ENCODE measurements at places on chromosomes 4 and X.

GRCh38 chr4:183409934-183410333 lies 34.5 kb upstream of the CDKN2AIP start:
- no peak for DNase-seq

DNA sequence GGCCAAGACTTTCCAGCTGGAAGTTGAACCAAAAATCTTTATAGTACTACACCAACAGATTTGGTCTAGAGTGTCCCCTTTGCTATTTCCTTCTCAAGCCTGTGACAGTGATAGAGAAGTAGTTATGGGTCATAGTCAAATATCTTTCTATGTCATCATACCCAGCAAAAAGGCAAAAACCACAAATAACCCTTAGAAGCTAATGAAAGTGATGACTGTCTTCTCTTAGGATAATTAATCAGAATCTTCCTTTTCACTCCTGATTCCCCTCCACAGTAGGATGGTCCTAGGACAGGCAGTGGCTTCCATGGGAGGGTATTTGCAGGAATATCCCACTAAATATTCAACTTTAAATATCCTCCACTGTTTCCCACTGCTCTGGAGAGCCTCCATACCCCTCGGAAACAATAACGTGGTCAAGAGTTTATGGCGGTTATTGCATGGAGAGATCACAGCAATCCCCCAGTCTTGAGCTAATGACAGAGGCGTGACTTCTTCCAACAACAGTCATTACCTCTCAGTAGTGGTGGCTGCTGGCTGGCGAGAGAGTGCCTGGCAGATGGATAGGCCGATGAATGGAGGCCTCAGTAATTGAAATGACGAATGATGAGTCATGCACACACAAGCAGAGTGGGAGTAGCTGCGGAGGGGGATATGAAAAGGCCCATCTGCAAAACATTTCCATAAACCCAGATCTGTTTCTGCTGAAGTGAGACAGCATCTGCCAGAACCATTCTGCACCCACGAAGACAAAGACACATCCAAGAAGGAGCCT lies 154.9 kb downstream of the STK32B start:
- peak; percentile 92 for DNase-seq

GRCh38 chrX:15416133-15416993 lies 32.1 kb upstream of the VEGFD start:
- peak; percentile 7 for DNase-seq

- DNase-seq = peak; percentile 57
Measured at GRCh38 chrX:30580641-30581040, 3.1 kb upstream of the TASL start.

- no peak for DNase-seq
Measured at GRCh38 chrX:124362072-124362471, 15.7 kb downstream of the SH2D1A start.

DNA sequence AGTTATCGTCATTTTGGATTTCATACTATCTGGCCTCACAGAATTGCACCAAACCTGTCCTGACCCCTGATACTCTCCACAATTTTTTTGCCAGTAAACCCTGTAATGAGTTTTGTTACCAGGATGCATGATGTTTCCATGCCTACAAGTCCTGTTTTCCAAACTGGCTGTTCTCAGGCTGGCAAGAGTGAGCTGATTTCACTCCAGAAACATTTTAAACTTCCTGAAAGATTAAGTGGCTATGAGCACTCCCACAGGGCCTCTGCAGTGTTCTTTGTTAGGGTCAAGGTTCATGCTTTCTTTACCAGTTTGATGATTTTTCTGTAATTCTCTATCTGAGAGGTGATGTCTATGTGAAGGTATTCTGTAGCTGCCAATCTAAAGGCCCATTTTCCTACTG lies 31.7 kb upstream of the PDLIM3 start:
- DNase-seq = peak; percentile 81

DNA sequence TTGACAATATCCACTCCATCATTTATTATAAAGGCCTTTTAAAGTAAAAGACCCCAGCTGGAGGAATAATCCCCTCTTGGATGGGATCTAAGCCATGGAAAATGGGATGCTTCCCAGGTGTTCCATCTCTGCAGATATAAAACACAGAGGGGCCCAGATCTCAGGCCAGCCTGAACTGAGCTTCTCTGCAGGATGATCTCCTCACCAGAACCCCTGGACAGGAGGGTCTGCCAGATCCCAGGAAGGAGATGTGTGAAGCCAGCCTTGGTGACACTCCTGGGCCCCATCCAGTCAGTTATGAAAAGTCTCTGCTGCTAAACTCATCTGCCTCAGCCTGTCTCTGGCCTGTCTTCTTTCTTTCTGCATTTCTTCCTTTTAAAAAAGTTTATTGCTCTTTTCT lies 56.7 kb downstream of the HTRA3 start:
- DNase-seq = no peak

GRCh38 chrX:25968920-25969319 lies 169.2 kb upstream of the MAGEB18 start:
- no peak for DNase-seq

DNA sequence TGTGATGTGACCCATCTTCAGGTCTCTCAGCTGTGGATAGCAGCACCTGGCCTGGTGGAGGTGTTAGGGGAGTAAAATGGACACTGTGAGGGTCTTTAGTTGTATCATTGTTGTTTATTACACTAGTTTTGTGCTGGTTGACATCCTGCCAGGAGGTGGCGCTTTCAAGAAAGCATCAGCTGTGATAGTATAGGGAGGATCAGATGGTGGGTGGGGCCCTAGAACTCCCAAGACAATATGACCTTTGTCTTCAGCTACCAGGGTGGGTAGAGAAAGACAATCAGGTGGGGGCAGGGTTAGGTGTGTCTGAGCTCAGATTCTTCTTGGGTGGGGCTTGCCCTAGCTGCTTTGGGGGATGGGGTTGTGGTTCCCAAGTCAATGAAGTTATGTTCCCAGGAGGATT lies 162.8 kb downstream of the PPP1R2C start:
- DNase-seq = peak; percentile 3

- DNase-seq = peak; percentile 46
Measured at GRCh38 chr4:142416121-142416520, 430.0 kb downstream of the INPP4B start.

DNA sequence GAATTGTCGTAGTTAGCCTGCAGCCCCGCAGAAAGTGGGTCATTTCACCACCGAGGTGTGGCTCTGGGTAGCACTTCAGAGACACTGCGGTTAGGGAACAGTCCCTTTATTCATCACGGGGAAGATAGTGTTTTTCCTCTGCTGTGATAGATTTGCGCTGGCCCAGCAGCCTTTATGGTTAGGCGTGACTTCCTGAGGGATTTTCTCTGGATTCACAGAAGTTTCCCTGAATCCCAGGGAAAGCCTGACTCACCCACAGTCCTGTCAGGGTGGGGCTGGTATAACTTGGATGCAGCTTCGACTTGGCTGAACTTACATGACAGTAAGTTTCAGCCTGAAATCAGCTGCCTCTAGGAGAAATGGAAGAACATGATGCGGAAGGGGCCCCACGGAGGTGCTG lies 196.3 kb upstream of the HHIP start:
- peak; percentile 3 for DNase-seq

DNA sequence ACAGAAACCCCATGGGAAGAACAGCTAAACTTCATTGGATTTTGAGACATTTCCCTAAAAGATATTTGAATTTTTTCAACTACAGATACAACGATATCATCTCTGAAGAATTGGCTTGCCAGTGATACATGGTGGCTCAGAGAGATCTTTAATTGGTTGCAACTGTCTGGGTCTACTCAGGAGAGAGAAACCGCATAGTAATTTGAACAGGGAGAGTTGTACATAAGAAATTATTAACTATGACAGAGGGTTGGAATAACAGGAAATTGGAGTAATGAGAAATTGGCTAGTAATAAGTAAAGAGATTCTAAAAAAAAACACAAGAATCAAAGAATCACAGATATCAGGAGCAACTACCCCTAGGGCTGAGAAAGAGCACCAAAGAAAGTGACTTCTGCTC lies 118.4 kb downstream of the KLHL13 start:
- no peak for DNase-seq

DNA sequence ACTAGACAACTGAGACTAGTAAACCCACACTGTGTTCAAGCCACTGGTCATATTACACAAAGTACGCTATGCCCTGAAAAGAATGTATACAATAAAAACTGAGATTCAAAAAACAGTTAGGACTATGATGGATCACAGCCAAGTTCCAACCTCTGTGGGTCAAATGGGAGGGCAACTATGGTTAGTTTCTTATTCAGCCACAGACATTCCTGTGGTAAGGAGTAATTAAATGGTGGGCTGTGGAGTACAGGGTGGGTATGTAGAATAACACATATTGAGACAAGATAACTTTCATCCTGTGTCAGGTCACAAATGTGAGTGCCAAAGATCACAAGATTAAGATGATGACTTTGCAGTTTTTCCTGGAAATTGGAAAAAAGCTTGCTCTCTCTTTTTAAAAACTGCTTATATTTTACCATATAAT lies 167.2 kb downstream of the NPNT start:
- peak; percentile 73 for DNase-seq

GRCh38 chr4:15781427-15782095 lies 3.4 kb downstream of the CD38 start:
- DNase-seq = peak; percentile 57

GRCh38 chrX:132219343-132219768 lies at the start of gene RAP2C:
Gene RAP2C, minus strand, starts transcription at chrX:132219447. Its CDS starts 2,179 bp downstream, at chrX:132217268.
- DNase-seq = peak; percentile 81

All from M059J (cell line).